ENCODE measurements at places on chromosomes 5 and 9. TPM values are rescaled to one million over a fixed set of nuclear protein-coding genes. Genes with fewer than 3 reads are reported as not detected.

- no peak for DNase-seq
Measured at GRCh38 chr9:127899128-127899943, at the start of gene ST6GALNAC6. TSS of gene ST6GALNAC6 (minus strand) at chr9:127899603. CDS start at chr9:127897981, 1,622 bp downstream.

- peak; percentile 39 for DNase-seq
Measured at GRCh38 chr5:91383956-91384300, 811 bp upstream of the ARRDC3 start.

- no peak for DNase-seq
Measured at GRCh38 chr5:141508798-141509611, 20.1 kb downstream of the PCDHGC5 start.

GRCh38 chr9:17013010-17013409, 121.8 kb upstream of the CNTLN start:
- no peak for DNase-seq

GRCh38 chr5:142717582-142718215, 31.8 kb upstream of the FGF1 start:
- DNase-seq = no peak

GRCh38 chr5:38681029-38681706, 124.7 kb upstream of the LIFR start:
- DNase-seq = no peak

GRCh38 chr9:1125741-1126140, 75.6 kb downstream of the DMRT2 start:
- DNase-seq = no peak

Gene LCN9
- total RNA-seq = not detected

Gene DBH
- total RNA-seq = 0.79 TPM

Gene CYSRT1
- 0.42 TPM for total RNA-seq

DNA sequence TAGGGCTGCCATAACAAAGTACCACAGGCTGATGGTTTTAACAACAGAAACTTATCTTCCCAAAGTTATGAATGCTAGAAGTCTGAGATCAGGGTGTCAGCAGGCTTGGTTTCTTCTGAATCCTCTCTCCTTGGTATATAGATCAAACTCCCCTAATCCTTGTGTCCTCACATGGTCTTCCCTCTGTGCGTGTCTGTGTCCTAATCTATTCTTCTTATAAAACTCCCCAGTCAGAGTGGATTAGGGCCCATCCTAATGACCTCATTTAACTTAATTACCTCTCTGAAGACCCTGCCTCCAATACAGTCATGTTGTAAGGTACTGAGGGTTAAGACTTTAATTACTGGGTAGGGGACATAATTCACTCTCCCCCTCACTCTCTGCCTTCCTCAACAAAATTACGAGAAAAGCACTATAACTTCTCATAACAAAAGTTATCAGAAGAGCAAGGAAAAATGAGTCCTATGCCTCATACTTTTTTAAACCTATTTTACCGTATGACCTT, 68.6 kb downstream of the DPYSL3 start:
- no peak for DNase-seq

DNA sequence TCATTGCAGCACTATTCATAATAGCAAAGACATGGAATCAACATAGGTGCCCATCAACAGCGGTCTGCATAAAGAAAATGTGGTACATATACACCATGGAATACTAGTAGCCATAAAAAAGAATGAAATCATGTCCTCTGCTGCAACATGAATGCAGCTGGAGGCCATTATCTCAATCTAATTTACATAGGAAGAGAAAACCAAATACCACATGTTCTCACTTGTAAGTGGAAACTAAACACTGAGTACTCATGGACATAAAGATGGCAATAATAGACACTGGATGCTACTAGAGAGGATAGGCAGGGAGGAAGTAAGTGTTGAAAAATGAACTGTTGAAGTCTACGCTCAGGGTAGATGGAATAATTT, 203.9 kb upstream of the CDH9 start:
- DNase-seq = no peak

DNA sequence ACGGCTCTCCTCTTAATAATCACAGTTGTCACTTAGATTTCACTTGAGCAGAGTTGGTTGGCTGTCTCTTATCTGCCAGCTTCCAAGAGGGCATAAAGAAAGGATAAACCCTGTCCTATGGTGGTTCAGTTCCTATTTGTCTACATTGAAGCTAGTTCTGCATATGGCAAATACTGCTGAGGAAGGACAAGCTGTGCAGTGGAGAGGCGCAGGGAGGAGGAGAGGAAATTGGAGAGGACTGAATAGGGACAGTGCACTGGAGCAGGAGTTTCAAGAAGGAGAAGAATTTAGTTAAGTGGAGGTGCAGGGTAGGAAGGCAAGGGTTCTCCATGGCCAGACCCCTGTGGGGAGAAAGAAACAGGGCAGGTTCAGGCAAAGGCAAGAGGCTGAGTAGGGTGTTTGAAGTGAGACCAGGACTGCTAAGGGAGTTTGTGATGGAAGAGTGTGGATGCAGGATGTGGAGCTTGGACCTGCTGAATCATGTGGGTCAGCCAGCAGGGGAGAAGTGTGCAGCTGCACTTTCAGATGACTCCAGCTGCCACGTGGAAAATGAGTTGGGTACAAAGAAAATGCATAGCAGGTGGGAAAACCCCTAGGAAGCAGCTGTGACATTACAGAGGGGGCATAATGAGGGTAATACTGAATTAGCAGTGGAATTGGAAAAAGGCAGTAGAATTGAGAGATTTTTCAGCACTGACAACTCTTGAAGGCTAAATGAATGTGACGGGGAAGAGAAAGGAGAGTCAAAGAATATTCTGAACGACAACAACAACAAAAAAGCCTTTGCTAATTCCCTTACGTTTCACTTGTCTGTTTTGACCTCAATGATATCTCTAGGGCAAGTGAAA, 66.8 kb downstream of the MAMDC2 start:
- DNase-seq = no peak

DNA sequence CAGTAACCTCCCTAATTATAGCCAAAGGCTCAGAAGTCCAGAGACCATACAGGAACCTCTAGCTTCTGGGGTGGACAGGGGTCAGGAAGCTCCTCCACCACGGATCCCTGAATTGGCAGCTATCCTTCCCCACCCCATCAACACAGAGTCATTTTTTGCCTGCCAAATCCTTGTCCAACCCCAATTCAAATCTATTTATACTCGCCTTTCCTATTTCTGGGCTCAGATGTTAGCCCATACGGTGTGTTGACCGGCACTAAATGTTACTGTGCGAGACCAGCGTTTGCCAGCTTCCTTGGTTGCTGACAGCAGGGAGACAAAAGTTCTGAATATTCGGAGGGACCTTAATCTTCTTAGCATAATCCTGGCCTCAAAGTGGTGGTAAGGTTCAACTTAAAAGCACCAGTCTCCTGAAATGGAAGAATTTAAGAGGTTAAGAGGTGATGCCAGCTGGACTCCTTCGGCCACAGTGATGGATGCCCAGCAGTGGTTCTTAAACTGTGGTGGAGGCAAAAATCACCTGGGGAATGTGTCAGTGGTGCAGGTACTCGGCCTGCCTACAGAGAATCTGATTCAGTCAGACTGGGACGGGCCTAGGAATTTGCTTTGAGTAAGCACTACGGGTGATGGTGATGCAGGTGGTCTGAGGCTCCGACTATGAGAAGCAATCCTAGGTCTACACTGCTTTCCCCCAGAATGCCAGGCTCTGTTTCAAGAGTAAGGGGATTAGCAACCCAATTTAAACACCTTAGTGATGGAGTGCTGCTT, 204.8 kb upstream of the MEF2C start:
- no peak for DNase-seq

- DNase-seq = no peak
Measured at GRCh38 chr5:135462304-135462703, 10.2 kb upstream of the TIFAB start.

Gene NR6A1
- total RNA-seq = 1.4 TPM

Gene PCDHGB1
- 5.7 TPM for total RNA-seq

- peak; percentile 35 for DNase-seq
Measured at GRCh38 chr5:67693956-67694809, 497.6 kb upstream of the CD180 start.

DNA sequence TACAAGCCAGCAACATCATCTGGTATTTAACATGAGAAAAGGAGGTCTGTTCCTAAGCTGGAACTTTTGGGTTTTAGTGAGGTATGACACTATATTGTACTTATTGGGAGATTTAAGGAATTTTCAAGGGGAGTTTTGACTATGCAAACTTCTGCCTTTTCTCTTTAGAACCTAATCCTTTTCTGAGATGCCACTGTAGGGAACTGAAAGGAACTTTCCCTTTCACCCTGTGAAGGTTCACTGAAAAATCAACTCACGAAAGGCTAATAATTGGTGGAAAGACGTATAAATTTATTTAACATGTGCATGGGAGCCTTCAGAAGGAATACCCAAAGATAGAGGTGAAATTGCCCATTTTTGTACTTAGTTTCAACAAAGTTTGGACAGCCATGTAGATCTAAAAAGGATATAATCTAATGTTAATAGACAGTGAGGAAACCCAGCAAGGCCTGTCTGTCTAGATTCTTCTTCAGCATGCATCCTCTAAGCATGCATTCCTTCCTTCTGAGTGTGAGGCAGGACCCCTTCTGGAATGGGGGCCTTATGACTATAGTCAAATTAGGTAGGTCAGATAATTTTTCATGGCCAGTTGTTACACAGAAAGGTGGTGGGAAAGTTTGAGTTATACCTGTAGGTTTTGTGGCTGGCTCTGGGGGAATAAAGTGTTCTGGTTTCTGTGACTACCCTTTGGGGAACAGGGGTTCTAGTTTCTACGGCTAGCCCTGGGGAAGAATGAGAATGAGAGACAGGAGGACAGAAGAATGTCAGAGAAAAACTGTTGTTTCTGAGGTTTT, 200.3 kb downstream of the C9orf152 start:
- DNase-seq = no peak

Gene SLC36A3
- total RNA-seq = not detected

Gene PCDHGC5
- total RNA-seq = 3.7 TPM

Gene SLC6A19
- not detected for total RNA-seq

Data from urinary bladder (tissue), 4 donors.